ENCODE measurements at places on chromosomes 11 and 22. TPM values are rescaled to one million over a fixed set of nuclear protein-coding genes. Genes with fewer than 3 reads are reported as not detected.

- no peaks in the 10 kb centered on the region for H3K4me1 ChIP-seq
- peaks cover 28% of the 10 kb centered on the region for H3K36me3 ChIP-seq
- H3K4me3 ChIP-seq: no peak overlapping the region
- H3K27ac ChIP-seq: peak overlapping the region; percentile 4
- DNase-seq: no peak
- no peaks in the 10 kb centered on the region for H3K27me3 ChIP-seq
Measured at GRCh38 chr11:73931039-73931645, 19.7 kb upstream of the DNAJB13 start.

The DGCR6 gene
- total RNA-seq: 4.3 TPM

- H3K4me3 ChIP-seq: no peak overlapping the region
- DNase-seq: no peak
- peaks cover 17% of the 10 kb centered on the region for H3K4me1 ChIP-seq
- peaks cover 12% of the 10 kb centered on the region for H3K36me3 ChIP-seq
- H3K27ac ChIP-seq: no peak overlapping the region
Measured at GRCh38 chr11:69552951-69553350, 71.5 kb downstream of the LINC01488 start.

- peak overlapping the region; percentile 38 for H3K27ac ChIP-seq
- no peak overlapping the region for H3K4me3 ChIP-seq
- H3K27me3 ChIP-seq: peaks cover 2% of the 10 kb centered on the region
- H3K4me1 ChIP-seq: peaks cover 48% of the 10 kb centered on the region
Measured at GRCh38 chr22:30605449-30606110, 1.4 kb upstream of the TCN2 start.

GRCh38 chr11:69627551-69627950, 13.4 kb upstream of the CCND1 start:
- H3K4me1 ChIP-seq: no peaks in the 10 kb centered on the region
- H3K27me3 ChIP-seq: peaks cover 2% of the 10 kb centered on the region
- H3K27ac ChIP-seq: no peak overlapping the region
- H3K4me3 ChIP-seq: no peak overlapping the region
- DNase-seq: no peak

The TMPRSS6 gene
- not detected for total RNA-seq

Data from osteocyte (in vitro differentiated cells).